SHP77 treated with DMSO at 0.1 percent for 48 hours (cell line): ENCODE measurements at places on chromosomes 16 and 17.
A peak's percentile ranks its signal among the peaks of the same experiment; 100 is the strongest.

DNA sequence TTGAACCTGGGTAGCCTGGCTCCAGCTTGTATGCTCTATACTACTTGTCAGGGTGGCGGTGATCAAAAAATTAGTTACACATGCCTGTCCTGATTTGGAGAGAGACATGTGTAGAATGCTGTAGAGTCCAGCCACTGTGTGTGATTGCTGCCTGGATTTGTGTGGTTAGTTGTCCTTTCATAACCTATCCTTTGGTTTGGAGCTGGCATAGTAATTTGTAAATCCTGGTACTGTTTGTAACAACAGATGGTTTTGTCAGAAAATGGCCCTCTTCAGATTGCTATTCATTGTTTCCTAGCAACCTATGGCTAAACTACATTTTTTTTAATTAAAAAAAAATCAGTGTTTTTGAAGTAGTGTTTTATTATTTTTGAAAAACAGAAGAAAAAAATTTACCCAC lies 30.5 kb downstream of the ETV4 start:
- no peak for DNase-seq

- no peak for DNase-seq
Measured at GRCh38 chr16:65120831-65121721, 787 bp downstream of the CDH11 start.

DNA sequence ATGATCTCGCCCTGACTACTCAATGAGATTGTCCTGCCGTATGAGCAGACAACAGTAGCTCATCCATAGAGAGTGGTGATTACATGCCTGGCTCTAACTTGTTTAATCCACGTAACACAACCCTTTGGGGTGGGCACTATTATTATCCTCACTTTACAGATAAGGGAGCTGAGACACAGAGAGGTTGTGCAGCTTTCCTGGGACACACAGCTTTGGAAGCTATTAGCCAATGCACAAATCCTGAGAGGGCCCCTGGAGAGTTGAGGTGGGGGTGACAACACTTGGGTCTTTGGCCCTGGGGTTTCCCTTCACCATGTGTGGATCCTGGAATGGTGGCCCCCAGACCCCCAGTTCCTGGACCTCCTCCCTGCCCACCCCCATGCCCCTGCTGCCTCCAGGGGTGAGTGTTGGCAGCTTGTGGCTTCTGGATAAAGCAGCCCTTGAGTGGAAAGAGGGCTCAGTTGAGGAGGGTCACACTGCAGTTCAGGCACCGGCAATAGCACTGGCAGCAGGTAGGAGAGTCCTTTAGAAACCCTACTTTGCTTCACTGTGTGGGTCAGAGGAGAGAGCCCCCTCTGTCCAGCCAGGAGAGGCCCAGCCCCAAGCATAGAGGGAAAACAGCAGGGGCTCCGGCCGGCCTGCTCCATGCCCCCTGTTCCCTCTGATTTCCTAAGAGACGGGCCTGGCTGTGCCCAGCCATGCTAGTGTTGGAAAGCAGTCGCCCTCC lies 230.7 kb downstream of the KATNIP start:
- DNase-seq: no peak

DNA sequence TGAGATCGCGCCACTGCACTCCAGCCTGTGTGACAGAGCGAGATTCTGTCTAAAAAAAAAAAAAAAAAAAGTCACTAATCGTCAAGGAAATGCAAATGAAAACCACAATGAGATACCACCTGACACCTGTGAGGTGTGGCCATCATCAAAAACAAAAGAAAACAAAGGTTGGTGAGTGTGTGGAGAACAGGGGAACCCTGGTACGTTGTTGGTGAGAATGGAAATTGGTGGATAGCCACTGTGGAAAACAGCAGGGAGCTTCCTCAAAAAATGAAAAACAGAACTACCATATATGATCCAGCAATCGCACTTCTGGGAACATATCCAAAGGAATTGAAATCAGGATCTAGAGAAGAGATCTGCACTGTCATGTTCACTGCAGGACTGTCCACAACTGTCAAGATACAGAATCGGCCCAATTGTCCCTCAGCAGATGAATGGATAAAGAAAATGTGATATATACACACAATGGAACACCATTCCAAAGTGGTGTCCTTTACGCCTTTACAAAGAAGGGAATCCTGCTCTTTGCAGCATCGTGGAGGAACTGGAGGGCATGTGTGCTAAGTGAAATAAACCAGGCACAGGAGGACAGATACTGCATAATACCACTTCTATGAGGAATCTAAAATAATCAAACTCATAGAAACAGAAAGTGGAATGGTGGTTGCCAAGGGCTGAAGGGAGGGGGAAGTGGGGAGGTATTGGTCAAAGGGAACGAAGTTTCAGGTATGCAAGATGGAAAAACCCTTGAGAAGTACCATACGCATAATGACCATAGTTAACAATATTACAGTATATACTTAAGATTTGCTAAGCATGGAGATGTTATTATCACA lies 63.5 kb upstream of the PLCG2 start:
- no peak for DNase-seq

DNA sequence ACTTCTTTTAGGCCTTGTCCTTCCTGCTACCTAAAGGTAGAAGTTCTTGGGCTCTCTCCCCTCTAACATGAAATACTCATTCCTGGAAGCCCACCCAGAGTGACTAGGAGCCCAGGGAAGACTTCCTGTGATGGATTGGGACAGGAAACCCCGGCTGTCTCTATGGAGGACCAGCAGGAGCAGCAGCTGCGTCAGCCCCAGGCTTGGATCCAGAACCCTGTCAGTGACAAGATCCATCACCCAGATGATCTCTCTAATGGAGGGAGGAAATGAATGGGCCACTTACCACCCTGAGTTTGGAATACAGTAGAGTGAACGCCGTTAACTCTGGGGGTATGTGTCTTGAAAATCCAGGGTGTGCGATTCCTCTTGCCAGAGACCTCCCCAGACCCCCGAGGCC lies 195.7 kb upstream of the WSCD1 start:
- no peak for DNase-seq

GRCh38 chr17:46141645-46142044 lies 51.6 kb downstream of the KANSL1 start:
- DNase-seq: no peak

DNA sequence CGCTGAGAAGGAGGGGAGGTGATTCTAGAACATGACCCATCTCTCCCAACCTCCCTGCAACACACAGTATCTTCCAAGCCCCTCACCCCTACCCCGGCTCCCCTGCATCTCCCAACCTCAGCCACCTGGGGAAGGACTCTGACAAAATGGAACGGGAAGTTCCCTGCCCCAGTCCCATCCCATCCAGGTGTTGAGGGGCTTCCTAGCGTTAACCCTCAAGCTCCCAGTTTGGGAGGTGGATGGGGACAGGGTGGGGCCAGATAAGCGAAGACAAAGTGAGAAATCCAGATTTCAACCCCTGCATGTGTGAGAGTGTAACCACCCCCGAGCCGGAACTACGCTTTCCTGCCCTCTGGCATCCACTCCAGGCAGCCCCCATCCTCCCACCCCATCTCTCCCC lies 1.8 kb downstream of the ZSCAN10 start:
- no peak for DNase-seq

- DNase-seq: no peak
Measured at GRCh38 chr16:53414381-53414780, 19.9 kb upstream of the RBL2 start.

DNA sequence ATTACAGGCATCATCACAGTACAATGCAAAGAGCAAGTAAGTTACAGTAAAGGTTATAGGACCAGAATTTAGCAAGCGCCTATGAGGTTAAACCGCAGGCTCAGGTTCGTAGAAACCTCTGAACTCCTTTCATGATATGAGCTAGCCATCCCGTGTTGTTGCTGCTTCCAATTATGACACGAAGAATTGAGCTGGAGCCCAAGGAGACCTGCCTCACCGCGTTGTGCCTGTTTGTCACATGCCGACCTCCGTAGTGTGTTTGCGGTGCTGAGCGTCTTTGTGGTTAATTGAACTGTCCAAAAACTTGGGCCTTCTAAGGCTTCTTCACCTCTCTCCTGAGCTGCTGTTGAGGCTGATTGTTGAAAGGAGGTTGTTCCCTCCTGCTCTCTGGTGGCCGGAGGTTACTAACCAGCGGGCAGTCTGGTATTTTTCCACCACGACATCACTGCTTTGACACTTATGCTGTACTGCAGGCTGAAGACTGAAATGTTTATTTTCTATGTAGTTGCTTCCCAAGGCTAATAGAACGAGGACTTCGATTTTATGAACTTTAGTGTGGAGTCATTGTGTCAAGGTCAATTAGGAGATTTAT lies 67.5 kb downstream of the SEC14L1 start:
- DNase-seq: peak; percentile 66

DNA sequence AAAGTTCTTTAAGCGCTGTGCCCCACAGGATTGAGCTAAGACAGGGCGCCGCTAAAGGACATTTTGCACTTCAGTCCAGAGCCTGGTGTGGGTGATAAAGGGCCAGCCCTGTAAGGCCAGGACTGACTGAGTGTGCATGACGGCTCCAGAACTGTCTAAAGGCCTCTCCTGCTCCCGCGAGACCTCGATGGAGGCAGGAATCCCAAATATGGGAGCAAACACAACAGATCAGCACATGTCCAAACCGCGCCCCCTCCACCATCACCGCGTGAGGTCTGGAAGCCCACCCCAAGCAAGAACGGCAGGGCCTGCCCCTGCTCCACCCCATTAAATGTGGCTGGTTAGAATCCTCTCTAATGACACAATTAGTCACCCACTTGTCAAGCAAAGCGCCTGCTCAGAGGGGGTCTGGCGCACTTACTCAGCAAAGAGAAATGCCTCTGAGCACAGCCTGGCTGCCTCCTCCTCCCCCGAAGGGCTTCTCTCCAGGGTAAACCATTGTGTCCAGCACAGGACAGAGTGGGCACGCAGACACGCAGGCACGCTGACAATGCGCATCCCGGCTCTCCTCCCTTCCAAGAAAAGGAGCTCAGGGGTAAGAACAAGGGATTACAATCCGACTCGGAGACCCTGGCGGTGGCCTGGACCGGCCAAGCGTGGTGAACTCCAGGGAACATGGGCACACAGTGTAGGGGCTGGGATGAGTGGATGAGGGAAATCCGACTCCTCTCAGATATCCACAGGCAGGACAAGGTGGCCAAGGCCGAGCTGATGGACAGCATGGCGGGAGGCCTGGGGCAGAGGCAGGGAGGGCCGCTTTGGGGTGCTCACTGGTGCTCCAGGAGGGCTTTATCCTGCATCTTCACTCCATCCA lies 1.5 kb downstream of the MXRA7 start:
- peak; percentile 34 for DNase-seq

- DNase-seq: peak; percentile 48
Measured at GRCh38 chr16:11675561-11676511, 7.6 kb downstream of the SNN start.

GRCh38 chr17:2081564-2081963 lies 26.7 kb downstream of the HIC1 start:
- no peak for DNase-seq

DNA sequence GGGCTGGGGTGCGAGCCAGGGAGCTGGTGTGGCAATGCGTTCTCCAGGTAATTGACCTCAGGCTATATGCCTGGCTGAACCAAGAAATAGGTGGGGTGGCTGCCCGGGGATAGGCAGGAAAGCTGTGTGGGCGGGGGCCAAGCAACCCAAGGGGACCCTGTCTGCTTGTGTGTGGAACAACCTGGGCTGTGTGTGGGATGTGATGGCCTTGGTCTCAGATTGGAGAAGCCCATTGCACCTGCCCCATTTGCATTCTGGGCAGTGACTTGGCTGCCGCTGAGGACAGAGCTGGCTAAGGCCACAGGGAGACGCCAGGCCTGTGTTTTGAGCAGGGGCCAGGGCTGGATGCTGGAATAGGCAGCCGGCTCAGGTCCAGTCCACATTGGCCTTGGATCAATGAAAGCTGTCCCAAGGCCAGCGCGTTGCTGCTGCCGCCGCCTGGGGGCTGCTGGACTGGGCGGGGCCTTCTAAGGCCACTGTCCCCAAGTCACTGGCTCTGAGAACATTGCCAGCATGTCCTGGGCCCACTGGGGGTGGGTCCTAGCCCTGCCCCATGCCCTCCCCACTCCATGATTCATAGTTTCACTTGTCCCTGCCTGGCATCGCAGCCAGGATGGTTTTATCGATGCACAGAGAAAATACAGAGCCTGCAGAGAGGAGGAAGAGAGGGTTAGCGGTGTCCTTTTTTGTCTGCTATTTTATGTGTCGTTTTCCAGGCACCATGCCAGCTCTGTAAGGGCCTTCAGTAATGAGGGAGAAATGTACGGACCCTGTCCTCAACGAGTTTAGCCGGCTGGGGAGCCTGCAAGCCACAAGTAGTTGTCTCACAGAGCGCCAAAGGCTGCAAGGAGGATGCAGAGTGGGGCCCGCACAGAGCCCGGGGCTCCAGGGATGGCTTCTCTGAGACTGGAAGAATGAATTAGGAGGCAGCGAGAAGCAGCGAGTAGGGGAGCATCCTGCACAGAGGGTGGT lies 43.9 kb downstream of the NKD1 start:
- peak; percentile 3 for DNase-seq

GRCh38 chr16:1899641-1900451 lies 18.4 kb downstream of the HS3ST6 start:
- peak; percentile 94 for DNase-seq

DNA sequence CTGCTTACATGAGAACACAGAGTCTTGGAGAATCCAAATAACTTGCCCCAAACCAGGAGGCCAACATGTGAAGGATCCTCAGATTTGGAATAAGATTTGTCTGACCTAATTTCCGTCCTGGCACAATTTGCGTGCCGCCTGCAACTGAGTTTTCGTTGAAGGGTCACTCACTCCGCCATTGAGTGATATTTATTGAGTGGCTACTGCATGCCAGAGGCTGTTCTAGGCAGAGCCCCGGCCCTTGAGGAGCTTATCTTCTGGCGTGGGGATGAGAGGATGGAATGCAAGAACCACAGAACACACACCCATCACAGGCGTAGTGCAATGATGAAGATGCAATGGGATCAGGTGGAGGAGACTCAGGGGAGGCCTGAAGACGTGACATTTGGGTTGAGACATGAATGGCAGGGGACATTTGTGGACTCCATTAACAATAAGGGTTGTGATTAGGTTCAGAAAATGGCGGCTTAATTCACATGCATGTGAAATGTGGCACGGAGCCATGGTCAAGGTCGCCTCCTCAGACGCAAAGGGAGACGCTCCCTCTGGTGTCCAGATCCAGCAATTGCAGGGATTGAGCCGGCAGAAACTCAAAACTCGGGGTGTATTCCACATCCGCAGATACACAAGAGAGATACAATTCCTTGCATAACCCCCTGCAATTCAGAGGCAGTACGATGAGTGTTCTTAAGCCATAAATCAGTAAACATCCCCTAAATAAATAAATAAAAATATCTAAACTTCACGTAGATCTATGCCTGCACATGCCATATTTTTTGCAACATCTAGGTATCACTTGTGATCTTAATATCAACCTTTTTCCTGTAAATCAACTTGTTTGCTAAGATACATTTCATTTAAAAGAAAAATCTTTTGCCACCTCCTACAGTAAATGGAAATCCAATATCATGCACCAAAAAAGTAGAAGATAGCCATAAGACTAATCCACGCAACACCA lies 57.9 kb upstream of the CACNG4 start:
- peak; percentile 7 for DNase-seq

DNA sequence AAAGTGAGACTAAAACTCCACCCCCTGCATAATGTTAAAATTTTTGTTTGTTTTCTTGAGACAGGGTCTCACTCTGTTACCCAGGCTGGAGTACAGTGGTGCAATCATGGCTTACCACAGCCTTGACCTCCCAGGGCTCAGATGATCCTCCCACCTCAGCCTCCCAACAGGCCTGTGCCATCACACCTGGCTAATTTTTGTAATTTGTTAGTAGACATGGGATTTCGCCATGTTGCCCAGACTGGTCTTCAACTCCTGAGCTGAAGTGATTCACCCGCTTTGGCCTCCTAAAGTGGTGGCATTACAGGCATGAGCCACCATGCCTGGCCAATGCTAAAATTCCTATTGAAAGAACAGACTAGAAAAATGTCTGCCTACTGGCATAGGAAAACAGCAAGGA lies 103.8 kb downstream of the TRIM37 start:
- DNase-seq: no peak
